ENCODE measurements at places on chromosomes 3 and 15. TPM values are rescaled to one million over a fixed set of nuclear protein-coding genes. Genes with fewer than 3 reads are reported as not detected.

DNA sequence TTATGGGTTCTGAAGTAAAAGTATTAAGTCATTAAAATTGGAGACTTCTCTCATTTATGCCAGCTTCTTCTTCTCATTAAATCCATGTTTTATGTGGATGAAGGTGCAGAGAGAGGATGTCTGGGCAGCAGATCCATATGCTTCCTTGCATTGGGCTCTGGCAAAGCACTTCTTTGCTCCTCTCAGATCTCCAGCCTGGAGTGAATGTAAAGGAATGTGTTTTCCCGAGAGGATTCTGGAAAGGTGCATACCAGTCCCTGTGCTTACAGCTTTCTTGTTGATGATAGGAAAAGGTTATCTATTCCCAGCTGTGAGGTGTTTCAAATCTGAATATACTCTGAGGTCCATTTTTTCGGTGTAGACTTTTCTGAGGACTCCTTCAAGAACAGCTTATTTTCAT, 79.9 kb upstream of the PEX5L start:
- no peak for DNase-seq

- peak; percentile 77 for DNase-seq
Measured at GRCh38 chr15:62109982-62110851, 43.4 kb downstream of the C2CD4A start.

- DNase-seq = no peak
Measured at GRCh38 chr3:13245615-13245978, 172.4 kb upstream of the IQSEC1 start.

DNA sequence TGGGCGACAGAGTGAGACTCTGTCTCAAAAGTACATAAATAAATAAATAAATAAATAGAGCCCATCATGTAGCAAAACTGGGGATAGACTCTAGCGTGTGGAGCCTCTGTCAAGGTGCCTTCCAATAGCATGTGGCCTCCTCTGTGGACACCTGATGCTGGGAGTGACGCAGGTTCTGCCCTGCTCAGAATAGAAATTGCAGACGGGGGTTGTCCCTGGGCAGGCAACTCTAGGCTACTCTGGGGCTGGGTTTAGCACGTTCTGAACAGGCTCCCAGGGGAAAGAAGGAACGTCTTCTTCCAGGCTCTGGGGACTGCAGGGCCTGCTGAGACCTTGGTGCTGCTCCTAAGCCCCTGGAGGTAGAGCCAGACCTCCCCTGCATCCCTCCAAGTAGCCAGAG, 65.3 kb downstream of the EPHB3 start:
- no peak for DNase-seq

- peak; percentile 66 for DNase-seq
Measured at GRCh38 chr15:101288905-101289513, 6.0 kb downstream of the SNRPA1 start.

DNA sequence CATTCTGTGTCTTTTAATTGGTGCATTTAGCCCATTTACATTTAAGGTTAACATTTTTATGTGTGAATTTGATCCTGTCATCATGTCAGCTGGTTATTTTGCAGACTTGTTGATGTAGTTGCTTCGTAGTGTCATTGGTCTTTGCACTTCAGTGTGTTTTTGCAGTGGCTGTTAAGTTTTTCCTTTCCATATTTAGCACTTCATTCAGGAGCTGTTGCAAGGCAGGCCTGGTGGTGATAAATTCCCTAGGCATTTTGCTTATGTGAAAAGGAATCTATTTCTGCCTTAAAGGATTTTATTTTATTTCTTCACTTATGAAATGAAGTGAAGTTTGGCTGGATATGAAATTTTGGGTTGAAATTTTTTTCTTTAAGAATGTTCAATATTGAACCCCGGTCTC, 70.2 kb upstream of the CD96 start:
- peak; percentile 8 for DNase-seq

DNA sequence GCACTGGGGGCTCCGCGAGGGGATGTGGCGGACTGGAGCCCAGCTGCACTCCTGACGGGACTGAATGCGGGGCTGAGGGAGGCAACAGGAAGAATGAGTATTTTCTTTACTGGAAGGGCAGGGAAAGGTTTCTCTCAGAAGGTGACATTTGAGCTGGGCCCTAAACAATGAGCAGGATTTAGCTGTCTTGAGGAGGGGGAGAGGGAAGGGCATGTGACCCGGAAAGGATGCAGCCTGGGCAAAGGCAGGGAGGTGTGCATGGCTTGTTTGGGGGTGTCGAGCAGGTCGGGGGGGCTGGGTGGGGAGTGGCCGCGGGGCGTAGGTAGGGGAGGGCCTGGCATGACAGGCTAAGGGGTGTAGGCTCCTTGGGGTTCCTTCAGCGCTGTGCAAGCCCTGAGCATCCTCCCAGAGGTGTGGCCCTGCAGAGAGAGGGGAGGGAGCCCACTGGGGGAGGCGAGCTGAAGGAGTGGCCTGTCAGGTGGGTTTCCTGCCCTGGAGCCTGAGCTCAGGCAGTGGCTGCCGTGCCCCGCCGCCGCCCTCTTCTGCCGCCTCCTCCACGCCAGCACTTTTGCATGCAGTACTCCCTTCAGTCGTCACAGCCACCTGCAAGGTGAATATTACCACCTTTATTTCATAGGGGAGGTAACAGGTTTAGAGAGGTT, 17.2 kb upstream of the ANKDD1A start:
- DNase-seq = no peak

GRCh38 chr15:63531586-63531985, 27.2 kb downstream of the USP3 start:
- no peak for DNase-seq

GRCh38 chr3:185655426-185656320, 69.6 kb downstream of the SENP2 start:
- DNase-seq = no peak

- DNase-seq = no peak
Measured at GRCh38 chr15:60541481-60542299, 62.7 kb upstream of the ICE2 start.

DNA sequence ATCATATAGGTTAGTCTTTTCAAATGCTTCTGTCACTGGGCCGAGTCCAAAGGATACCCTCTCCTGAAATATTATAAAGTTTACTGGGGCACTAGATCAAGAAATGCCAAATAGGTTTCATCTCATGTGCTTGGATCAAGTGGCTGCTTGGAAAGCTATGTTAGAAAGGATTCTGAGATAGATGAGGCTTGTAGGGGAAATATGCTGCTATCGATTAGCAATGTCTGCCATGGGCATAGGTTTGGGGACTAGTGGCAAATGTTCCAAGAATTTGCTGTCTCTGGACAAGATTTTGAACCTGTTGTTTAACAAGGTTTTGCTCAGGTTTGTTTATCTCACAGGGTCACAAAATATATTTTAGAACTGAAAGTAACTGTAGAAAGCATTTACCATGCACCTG, 23.0 kb upstream of the UBE2Q2 start:
- DNase-seq = no peak

Gene RETNLB
- not detected for total RNA-seq

Gene ARGFX
- total RNA-seq = not detected

Gene ATP13A5
- not detected for total RNA-seq

Gene IL5RA
- not detected for total RNA-seq

Gene AP4E1
- total RNA-seq = 19.7 TPM

All from fibroblast of lung (primary cell).